ENCODE measurements at places on chromosomes 7 and 10.

DNA sequence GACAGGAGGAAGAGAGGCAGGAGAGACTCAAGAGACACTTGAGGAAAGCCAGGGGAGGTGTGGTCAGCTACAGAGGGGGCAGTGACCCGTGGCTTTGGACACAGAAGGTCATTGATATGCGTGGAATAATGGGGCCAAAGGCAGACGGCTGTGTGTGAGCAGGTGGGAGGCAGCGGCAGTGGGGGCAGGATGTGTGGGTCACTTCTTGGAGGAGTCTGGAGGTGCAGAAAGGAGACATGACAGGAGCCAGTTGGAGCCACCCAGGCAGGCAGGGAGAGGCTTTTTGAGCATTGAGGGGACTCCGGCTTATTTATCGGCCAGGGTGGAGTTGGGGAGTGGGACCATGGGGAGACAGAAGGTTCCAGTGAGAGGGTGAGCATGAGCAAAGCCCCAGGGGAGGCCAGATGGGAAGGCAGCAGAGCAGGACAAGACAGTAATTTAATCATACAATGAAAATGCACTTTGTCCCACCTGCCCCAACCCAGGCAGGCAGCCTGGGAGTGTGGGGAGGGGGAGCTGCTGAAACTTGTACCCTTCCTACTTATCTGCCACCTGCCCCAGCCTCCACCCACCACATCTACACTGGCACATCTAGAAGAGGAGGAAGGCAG, 5.0 kb downstream of the LDB3 start:
- DNase-seq: no peak

- no peak for DNase-seq
Observed at GRCh38 chr7:25168145-25168544, 43.1 kb upstream of the CYCS start.

- DNase-seq: no peak
Observed at GRCh38 chr7:33530664-33531063, 374.7 kb upstream of the BMPER start.

DNA sequence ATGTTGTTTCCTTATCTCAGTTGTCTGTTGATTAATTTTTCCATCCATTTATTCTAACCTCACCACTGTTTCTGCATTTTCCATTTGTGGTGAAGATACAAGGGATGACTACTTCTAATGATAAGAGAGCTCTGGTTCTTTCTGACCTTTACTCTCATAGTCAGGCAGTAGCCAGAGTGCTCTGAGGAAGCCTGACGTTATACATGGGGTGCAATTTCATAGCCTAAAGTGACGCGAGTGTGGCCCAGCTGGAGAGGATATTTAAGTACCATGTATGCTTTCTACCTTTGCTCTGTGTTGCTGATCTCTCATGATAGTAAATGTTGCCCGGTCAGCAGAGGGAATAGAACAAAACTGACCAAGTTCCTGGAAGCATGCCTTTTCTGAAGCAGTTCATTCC, 33.9 kb upstream of the CYCS start:
- no peak for DNase-seq

- DNase-seq: no peak
Observed at GRCh38 chr7:94781236-94781635, 125.3 kb upstream of the SGCE start.

DNA sequence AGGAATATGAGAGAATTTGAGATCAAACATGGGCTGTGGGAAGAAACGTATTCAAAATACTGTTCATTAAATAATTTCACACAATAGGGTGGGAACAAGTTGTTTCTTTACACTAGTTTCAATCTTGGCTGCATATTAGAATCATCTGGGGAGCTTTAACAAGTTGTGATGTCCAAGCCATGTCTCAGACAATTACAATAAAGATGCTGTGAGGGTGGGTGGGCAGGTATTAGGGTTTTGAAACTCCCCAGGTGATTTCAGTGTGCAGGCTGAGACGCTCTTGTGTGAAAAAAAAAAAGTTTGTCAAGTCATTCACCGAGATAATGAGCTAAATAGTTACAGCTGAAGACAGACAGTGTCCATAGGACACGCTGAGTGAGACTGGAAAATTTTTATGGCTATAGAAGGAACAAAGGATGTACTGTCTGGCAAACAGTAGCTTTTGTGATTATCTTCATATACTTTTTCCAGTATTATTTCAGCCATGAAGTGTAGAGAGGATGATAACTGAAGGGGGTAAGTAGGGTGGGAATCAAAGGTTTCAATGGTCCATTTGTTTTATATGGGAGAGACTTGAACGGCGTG, 12.6 kb upstream of the LAMB4 start:
- no peak for DNase-seq

- DNase-seq: no peak
Observed at GRCh38 chr7:130886438-130887135, 152.6 kb upstream of the KLF14 start.

- DNase-seq: no peak
Observed at GRCh38 chr7:137026176-137026500, 157.7 kb downstream of the CHRM2 start.

DNA sequence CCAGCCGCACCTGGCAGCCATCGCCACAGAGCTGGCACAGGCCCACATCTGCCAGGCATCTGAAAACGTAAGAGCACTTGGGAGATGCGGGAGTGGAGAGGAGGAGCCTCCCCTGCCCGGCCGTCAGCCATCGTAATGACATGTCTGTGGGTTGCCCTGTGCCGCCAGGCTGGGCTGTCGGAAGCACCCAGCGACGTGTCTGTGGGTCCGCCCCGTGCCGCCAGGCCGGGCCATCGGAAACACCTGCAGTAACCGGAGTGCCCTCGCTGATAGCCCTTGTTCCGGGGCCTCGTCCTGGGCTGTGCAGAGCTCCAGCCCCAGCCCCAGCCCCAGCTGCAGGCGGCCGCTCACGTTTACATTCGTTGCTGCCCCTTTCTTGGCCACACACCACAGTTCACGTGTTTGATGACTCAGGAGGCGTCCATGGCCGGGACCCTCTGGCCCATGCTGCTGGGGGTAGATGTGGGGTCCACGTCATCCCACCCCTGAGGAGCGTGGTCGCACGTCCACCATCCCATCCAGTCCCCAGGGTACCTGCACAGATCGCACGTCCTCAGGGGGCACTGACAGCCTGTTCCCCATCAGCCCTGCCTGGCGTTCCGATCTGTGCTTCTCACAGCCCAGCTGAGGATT, 30.0 kb upstream of the PRKAR1B start:
- no peak for DNase-seq

DNA sequence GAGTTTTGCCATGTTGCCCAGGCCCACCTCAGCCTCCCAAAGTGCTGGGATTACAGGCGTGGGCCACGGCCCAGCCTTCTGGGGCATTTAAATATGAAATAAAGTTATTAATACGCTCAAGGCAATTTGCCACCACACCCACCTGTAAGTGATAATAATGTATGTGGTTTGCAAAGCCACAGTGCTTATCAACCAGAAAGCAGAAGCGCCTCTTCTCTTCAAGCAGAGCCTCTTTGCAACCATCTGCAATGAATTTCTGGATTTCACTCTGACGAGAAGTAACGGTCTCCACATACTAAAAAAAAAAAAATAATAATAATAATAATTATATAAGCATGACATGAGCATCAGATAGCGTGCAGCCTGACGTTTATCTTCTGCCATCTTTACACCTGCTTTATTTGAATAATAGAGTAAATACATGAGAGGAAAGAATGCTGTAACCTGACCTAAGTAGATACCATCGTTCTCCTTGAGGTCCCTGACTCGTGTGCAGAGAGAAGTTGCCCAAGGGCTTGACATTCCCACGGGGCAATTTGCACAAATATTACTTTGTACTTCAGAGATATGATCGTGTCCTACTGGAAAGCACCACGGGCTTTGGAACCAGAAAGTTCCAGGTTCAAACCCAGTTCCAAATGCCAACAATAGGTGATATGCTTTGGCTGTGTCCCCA, 34.0 kb downstream of the BRI3 start:
- DNase-seq: no peak

DNA sequence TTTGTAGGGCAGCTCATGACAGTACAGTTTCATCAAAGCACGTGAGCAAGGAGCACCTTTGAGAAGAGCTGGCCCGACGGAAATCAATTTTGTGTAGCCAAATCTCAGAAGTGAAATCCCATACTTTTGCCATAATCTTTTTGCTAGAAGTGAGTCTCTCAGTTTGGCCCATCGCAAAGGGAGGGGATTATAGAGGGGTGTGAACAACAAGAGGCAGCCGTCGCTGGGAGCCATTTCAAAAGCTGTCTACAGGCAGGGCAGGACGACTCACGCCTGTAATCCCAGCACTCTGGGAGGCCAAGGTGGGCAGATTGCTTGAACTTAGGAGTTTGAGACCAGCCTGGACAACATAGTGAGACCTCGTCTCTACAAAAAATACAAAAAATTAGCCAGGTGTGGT, 599.8 kb downstream of the GALNT17 start:
- no peak for DNase-seq

GRCh38 chr10:110364531-110364937, 59.8 kb upstream of the SMNDC1 start:
- no peak for DNase-seq

DNA sequence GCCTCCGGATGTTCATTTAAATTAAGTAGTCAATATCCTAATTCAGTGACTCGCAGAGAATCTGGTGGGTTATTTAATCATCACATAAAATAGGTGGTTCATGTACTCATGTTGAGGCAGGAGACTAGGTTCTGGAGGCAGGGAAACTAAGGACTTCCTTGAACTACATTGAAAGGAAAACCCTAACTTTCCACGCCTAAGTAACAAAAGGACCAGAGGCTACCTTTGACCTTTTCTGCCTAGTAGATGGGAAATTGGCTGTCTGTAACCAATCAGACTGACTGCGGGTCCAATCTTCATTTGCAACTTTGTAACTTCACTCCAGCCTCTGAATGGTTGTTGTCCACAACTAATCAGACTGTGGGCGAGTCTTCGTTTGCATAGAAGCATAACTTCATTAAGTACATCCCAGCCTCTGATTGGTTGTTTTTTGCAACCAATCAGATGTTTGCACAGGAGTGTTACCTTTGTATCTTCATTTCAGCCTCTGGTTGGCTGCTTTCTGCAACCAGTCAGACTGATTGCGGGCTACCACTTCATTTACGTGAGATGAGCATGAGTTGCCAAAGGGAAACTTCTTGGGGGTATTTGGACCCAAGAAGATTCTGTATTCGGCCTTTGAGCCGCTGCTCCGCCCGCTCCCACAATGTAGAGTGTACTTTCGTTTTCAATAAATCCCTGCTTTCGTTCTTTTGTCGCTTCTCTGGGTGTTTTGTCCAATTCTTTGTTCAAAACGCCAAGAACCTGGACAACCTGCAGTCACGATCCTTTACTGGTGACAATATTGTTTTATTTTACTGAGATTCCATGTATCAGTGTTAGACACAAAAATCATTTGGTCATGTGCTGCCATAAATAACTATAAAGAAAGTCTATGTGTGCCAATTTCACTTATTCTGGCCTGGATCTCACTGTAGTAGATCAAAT, 1.7 kb upstream of the ST7 start:
- no peak for DNase-seq

DNA sequence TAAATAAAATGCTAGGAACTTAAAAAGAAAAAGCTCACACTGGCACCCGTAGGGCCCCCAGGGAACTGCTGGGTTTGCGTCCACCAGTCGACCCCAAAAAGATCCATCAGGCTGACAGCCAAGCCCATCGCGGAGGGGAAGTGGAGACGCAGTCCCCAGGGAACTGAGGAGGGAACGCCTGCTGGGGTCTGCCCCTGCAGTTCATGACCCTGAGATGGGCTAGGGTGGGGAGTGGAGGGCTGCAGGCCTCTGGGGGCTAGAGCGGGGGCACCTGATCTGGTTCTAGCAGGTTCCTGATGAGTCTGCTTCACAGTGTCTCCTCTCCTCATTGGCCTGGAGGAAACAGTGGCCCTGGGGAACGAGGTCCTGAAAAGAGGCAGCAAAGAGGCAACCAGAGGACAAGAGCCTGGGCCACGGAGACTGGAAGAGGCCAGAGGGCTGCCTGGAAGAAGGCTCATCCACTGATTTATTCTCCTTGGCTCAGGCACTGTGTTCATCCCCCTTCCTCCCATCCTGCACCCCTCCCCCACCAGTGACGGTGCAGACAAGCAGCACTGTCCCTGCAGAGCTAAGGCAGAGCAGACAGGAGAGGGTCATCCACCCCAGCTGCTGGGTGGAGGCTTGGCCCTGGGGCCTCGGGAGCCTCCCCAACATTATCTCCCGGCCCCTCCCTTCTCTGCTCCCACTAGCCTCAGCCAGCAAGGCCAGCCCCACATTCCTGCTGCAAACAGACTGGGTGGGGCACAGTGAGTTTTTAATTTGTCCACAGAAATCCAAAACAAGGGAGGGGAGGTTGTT, 24.7 kb upstream of the HSPA12A start:
- DNase-seq: no peak

DNA sequence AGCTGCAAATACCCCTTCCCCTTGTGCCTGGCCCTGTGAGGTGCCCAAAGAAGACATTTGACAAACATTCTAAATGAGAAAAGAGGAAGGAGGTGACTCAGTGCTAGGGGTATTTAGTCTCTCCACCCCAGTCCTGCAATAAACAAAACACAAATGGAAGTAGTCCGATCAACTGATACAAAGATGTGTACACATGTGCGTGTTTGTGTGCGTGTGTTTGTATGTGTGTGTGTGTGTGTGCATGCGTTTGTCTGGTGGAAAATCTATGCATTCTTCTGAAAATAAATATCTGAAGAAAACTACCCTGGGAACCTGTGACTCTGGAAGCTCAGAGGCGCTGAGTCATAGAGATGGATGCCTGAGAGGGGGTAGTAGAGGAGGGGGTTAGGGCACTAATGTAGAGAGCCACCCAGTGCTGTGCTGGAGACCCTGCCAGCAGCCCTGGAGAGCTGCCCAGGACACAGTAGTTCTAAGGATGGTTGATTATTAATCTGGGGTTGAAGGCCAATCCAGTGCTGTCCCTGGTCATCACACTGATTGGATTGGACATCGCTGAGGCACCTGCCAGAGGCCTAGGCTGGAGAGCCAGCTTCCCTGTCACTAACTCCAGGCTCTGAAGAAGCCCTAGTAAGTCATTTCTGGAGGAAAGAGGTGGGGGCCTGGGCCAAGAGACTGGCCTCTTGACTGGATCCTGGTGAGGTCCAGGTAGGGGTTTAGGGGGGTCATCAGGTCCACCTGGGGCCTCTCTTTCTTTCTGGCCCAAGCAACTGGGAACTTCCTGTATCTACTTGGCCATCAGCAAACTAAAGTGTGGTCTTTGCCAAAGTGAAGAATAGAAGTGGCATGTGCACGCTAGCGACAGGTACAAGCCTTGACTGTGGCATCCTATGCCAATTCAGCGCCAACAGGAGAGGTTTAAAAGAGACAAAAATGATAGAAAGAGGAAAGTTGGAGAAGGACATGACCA, 18.5 kb downstream of the SFTPA1 start:
- DNase-seq: no peak

- DNase-seq: no peak
Observed at GRCh38 chr10:104657457-104657856, 16.4 kb downstream of the SORCS3 start.

Measured in activated CD4-positive, alpha-beta T cell treated with anti-CD3 and anti-CD28 coated beads, Interleukin-2, amount 50 U/mL, for 1 hour (primary cell).